Stimulated activated CD4-positive, alpha-beta T cell treated with anti-CD3 and anti-CD28 coated beads, Interleukin-1b, Interleukin-23, amount 100 ng/mL, for 48 hours (primary cell): ENCODE measurements at places on chromosomes 3 and 15.

- no peak for DNase-seq
Observed at GRCh38 chr3:8532251-8532871, 30.7 kb downstream of the LMCD1 start.

DNA sequence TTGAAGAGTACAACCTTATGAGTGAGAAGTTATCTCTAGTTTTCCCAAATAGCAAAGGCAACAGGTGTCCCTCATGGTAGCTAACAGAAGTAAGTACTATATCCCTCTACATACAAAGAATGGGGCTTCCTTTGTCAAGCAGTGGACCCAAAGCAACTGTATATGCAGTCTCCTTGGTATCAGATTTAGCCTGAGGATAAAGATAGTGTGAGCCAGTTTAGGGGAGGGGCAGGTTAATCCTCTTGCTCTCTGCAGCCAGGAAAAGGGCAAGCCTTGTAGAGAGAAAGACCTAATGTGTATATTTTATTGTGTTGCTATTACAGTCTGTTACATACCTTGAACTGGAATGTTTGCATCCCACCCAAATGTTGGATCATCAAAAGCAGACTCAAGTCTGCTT is 117.9 kb upstream of the COL8A1 start:
- no peak for DNase-seq

DNA sequence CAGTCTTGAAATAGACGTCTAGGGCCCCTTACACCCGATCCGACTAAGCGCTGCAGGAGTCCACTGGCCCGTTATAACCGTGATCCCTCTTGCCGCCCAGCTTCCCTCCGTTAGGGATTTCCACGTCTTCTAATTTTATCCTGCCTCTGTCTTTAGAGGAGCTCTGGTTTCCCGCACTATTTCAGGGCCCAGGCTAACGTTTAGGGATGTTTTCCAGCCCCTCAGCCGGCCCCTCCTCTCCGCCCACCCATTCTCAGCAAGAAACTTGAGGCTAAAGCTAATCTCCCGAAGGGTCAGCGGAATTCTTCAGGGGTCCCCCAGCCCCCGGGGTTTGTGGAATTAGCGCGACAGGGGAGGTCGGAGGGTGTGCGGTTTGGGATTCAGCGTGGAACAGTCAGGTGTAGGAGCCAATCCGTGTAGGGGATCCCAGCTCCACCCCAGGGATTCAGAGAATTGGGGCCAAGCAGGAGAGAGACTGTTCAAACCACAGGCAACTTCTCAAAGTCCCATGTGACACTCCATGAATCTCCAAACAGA is 1.6 kb downstream of the PTX3 start:
- DNase-seq = no peak

DNA sequence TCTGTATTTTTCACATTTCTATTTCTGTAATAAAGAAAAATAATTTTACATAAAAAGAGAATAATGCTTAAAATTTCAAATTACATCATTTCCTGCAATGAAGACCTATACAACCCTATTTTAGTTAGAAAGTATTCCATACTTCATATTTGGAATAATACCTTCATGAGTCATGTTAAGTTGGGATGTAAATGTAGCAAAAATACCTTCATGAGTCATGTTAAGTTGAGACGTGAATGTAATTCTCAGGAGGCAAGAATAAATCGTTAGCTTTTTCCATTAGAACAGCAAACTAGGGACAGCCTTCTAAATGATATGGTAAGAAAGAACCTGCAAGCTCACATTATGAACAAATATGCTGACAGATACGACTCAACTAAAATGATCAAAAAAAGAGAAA is 91.9 kb downstream of the NAALADL2 start:
- DNase-seq = no peak

DNA sequence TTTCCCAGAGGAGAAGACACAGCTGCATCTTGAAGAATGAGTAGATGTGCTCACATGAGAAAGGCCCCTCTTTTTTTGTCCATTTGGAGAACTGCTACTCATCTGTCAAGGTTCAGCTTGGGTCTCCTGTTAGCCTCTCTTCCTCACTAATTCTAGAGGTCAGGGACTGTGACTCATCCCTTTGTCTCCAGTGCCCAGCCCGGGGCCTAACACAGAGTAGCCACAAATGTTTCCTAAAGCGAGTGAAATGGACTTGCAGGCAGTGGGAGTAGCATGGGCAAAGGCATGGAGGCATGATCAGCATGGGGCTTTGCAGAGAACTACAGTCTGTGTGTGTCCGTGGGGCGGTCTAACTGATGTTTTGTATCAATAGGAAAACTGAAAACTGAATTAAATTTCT is 33.9 kb upstream of the MRPS22 start:
- no peak for DNase-seq

- no peak for DNase-seq
Observed at GRCh38 chr15:83890587-83890986, 236.7 kb downstream of the ADAMTSL3 start.

DNA sequence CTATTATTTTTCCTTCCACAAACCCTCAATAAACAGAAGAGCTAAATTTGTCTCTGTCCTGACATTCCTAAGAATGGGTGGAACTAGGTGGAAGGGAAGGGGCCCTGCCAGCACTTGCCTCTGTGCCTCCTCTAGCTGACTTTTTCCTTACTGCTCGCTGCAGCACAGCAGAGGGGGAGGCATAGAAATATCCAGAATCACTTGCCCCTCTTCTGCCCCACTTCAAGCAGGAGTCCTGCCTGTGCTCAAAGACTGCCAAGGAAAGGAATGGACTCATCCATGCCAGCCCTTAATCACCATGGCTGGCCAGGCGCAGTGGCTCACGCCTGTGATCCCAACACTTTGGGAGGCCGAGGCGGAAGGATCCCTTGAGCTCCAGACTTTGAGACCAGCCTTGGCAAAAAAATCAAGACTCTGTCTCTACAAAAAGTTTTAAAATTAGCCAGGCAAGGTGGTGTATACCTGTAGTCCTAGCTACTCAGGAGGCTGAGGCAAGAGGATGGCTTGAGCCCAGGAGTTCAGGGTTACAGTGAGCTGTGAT is 51.8 kb downstream of the ADCY5 start:
- no peak for DNase-seq

DNA sequence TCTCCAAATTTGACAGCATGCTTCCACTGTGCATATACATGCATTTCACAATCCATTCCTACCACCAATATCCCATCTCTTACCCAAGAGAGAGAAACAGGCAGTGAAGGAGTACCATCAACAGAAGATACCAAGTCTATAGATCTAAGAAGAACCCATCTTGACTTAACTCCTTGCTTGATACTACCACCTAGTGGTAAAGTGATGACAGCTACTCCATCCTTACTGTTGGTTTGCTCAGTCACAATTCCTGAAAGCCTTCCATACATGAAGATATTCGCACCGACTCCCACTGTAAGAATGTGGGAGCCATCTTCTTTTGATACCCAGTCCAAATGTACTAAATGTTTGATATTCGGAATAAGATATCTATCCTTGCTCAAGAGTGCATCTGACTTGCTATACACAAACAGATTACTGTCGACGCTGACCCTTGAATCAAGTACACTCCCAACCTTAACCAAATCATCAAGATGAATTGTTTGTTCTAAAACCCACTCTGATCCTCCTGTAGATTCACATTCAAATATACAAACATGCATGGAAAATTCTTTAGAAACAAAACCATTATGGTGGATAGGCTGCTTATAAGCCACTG is 123.1 kb downstream of the DMXL2 start:
- no peak for DNase-seq

GRCh38 chr3:181457190-181457589 is 254.5 kb upstream of the SOX2 start:
- no peak for DNase-seq

- no peak for DNase-seq
Observed at GRCh38 chr3:134697830-134698689, 47.2 kb upstream of the KY start.

GRCh38 chr3:41320953-41321641 is 121.8 kb downstream of the CTNNB1 start:
- DNase-seq = no peak

DNA sequence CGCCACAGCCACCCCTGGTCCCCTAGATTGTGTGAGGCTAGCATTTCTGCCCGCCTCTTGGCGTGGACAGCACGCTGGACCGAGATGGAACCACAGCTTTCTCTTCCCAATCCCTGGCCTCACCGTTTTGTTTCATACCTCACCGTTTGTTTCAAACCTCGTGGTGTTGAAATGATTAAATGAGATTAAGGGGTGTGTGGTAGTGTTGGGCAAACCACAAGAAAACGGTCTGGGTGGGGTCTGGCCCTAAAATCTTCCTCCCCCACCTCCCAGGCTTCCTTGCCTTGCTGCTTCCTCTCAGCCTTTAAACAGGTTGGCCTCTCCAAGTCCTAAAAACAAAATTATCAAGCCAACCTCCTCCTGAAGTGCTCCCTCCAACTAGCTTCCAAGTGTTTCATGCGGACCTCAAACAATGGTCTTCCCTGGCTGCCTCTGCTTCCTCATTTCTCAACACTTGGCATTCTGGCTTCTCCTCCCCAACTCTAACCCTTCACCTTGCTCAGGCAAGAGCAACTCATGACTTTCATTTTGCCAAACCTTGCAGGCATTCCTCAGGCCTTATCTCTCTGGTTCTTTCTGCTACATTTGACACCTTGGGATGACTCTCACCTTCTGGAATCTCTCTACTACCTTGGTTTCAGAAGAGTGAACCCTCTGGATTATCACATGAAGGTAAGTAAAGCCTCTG is 1.4 kb upstream of the ATP13A3 start:
- DNase-seq = no peak

- peak; percentile 35 for DNase-seq
Observed at GRCh38 chr15:90839187-90840071, 29.0 kb upstream of the FURIN start.

GRCh38 chr15:53841651-53842050 is 82.2 kb upstream of the WDR72 start:
- DNase-seq = no peak

DNA sequence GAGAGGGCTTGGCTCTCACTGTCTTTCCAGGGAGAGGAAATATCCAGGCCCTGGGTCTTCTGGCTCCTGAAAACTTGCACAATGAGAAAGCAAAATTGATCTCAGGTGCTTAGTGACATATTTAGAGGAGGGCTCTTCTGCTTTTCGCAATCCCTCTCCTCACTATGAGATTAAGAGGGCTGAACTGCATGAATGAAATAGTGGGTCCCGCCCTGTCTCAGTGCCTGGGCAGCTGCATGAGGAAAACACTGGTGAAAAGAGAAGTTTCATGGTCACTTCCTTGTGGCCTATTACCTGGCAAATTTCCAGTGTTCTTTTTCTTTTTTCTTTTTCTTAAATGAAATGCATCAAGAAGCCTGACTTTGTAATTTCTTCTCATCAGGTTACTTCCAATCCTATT is 73.5 kb downstream of the TRAK1 start:
- no peak for DNase-seq

DNA sequence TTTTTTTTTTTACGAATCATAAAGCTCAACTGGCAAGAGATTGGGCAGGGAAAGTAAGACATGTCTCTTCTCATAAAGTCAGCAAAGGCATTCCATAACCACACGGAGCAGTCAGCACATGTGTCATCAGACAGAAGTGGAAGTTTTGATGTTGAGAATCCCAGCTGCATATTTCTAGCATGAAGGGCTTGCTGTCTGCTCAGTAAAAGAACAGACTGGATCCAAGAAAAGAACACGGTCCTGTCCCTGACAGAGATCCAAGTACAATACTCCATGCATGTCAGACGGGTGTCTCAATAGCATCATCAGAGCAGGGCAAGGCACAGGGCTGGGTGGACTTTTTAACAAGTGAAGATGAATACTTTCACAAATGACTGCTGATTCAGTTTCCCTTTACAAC is 38.2 kb downstream of the ABI3BP start:
- no peak for DNase-seq

DNA sequence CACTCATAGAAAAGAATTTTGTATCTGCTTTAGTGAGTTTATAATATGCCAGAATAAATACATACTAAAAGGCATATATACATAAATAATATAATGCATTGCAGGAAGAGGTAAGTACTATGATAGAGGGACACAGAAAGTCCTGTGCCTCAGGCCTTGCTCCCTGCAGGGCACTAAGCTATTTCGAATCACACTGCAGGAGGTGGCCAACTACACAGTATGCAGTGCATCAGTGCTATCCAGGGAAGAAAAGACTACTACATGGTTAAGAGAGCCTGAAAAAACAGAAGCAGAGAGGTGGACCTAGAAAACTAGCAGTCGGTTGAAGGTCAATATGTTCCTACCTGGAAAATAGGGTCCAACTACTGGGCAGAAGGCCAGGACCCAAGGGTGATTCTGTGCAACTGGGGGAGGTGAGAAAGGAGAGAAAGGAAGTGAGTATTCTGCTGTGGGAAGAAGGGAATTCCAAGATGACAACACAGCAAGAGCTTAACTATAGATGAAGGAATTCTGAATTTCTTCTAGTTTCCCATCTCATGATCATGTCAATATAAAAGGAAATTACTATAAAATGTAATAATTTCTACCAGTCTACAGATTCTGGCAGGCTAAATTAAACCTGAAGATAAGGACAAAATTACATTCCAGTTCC is 218.0 kb downstream of the ZBTB20 start:
- DNase-seq = no peak

DNA sequence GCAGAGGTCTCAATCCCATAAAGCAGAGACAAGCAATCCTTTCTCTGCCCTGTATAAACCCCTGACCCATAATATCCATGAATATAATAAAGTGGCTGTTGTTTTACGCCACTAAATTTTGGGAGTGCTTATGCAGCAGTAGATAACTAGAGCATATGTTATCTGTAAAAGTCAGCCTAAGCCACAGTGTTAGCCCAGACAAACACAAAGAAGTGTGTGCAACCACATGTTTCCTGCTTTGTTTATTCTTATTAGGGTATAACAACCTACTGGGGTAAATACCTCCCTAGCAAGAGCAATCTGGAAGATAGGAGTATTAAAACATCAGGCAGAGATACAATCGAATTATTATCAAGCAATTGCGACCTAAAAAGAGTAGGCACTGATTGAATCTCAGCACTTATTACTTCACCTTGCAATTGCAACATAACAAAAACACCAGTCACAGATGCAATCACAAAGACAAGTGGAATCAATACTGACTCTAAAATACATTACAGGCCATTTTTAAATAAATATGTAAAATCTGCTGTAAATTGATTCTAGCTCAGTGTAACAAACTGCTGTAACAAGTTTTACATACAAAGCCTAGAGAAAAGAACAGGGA is 94.6 kb upstream of the UBE2E2 start:
- DNase-seq = no peak

- DNase-seq = no peak
Observed at GRCh38 chr15:63135804-63136203, 14.1 kb downstream of the LACTB start.

GRCh38 chr3:78048698-78049097 is 1008.8 kb downstream of the ROBO2 start:
- no peak for DNase-seq

GRCh38 chr3:118970819-118971218 is 63.8 kb downstream of the IGSF11 start:
- no peak for DNase-seq

DNA sequence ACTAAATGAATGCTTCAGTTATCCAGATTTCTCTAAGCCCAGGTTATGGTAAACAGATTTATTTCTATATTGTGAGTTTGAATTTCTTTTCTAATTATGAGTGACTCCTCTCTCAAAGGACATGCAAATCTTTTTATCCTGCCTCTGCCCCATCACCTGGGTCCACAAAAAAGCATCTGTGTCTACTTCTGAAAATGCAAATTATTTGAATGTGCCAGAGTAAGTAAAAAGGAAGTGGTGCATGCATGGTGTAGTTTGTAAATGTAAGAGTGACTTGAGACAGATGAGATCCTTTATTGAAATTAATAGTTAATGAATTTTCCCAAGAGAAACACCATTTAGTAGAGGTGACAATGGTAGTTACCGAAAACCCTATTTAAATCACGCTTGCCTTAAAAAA is 26.9 kb downstream of the MCTP2 start:
- DNase-seq = no peak

- DNase-seq = no peak
Observed at GRCh38 chr3:106114848-106115247, 246.0 kb upstream of the CBLB start.

GRCh38 chr3:140131895-140132294 is 196.9 kb downstream of the CLSTN2 start:
- no peak for DNase-seq
